Caudate nucleus (tissue), 63 donors: ENCODE measurements at places on chromosomes 1 and 21.

DNA sequence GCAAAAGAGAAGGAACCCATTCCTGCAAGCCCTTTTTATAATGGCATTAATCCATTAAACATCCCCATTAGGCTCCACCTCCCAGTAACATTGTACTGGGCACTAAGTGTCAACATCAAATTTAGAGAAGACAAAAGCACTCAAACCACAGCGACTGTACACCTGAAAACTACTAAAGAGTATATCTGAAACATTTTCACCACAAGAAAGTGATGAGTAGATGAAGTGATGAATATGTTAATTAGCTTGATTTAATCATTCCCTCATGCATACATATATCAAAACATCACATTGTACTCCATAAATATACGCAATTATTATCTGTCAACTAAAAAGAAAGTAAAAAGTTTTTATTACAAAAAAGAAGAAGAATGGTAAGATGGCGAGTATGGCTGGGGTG, 26.4 kb downstream of the ACP6 start:
- DNase-seq = no peak

DNA sequence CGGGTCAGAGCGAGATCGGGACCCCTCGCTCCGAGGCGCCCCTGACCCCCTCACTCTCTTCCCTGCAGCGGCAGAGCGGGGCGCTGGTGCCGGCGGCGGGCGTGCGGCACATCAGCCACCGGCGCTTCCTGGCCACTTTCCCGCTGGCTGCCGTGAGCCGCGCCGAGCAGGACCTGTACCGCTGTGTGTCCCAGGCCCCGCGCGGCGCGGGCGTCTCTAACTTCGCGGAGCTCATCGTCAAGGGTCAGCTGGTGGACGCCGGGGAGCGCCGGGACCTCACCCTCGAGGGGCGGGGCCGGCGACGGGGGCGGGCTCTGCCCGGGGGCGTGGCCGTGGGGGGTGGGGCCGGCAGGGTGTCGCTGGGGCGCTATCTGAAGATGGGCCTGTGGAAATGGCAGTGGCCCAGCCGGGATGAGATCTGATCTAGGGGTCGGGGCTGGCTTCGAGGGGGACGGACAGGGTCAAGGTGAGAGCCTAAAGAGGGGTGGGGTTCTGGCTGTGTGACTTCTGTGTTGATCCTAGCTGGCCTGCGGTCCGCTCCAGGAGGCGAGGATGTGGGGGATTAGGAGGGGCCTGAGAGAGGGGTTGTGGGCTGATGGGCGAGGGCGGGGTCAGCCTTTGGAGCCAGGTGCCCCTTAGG, 23.6 kb downstream of the PTPRU start:
- DNase-seq = no peak

DNA sequence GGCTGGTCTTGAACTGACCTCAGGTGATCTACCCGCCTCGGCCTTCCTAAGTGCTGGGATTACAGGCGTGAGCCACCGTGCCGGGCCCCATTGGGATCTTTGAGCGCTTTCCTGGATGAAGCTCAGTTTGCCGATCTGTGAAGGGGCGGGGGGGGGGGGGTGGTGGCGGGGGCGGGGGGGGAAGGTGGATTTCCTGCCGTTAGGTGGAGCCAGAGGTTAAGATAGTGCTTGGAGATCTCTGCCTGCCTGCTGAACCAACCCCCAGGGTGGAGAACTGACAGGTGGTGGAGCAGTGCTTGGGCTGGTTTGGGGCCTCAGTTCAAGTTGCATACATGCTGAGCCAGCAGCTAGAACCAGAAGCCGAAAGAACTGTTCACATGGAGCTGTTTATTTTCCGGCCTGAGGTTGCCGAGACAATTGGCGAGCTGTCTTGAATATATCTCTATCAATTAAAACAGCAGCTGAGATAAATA, 1.7 kb downstream of the TMCC2 start:
- DNase-seq = peak; percentile 67

DNA sequence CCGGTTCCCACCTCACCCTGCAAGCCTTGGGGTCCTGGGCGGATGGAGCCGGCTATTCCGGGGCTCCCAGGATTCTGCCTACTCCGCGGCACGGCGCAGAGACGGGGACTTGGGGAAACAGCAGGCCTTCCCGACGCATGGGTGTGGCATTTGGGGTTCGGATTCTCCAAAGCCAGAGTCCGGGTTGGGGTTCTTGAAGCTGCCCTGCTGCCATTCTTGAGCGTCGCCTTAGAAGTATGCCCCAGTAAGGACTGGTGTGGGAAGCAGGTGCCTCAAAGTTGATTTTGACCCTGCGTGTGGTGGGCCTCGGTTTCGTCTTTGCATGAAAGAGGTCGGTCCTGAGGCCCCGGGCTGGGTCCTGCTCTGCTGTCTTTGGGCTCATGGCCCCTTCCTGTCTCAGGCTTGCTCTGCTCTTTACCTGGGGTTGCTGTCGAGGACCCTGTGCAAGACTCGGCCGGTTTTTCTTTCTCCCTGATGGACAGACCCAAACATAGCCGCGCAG, 696 bp downstream of the GUK1 start:
- no peak for DNase-seq

DNA sequence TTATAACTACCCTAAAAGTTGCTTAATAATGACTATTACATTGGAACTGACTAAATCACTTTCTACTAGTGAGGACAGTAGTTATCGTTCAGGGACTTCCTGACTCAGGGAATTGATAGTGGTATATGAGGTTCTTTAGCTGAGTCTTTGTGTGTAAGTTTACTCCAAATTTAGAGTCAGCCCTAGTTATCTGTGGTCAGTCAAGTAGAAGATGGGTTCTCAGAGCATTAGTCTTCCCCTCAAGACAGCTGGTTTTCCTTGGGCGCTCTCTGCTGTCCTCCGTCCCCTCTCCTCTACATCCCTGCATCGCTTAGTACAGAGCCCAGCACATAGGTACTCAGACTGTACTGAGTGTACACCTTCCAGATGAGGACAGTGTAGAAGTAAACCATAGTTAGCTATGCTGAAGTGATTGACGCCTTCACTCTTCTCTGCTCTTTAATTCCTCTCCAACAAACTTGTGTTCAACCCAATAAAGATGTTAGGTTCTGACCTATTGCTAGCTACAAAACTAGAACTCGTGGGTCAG, 116.5 kb downstream of the C1orf21 start:
- no peak for DNase-seq

- DNase-seq = no peak
These were observed 110.3 kb downstream of the MRPL39 start for GRCh38 chr21:25496825-25497482.

DNA sequence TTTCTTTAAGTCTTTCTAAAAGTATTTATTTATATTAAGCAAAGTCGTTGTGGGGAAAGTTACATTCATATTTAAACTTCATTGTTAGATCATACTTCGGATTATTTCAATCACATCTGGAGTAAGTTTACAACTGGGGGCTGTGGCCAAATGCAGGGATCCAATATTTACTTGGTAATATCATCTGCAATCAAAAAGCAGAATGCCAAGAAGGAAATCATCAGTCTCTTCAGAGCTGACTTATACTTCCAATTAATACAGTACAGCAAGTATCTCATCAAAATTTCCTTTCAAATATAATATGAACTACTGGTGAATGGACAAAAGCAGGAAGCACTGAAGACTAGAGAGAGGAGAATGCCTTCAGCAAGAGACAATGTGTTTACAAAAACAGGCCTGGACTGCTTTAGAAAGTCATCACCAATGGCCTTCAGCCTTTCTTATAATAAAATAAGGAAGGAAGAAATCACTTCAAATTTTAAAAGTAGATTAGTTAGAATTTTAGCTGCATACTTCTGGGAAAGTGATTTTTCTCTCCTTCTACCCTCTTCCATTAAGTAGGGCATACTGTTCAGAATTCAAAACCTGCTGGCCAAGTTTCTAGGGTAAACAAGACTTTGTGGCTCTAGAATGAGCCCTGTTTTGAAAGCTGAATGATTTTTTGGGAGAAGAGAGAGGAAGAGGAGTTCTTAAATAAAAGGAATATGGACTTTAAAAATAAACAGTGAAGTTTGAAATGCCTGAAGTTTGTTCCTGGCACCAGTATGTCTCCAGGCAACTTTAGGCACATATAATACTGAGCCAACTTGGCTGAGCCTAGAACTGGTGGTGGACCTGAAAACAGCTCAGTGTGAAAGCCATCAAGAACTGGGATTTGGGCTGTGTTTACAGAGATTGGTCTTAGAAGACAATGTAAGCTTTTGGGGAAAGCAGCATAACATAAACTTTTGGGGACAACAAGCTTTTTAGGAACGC, 22.2 kb upstream of the MYOC start:
- no peak for DNase-seq

GRCh38 chr21:21666689-21667088, 668.5 kb downstream of the NCAM2 start:
- DNase-seq = no peak

DNA sequence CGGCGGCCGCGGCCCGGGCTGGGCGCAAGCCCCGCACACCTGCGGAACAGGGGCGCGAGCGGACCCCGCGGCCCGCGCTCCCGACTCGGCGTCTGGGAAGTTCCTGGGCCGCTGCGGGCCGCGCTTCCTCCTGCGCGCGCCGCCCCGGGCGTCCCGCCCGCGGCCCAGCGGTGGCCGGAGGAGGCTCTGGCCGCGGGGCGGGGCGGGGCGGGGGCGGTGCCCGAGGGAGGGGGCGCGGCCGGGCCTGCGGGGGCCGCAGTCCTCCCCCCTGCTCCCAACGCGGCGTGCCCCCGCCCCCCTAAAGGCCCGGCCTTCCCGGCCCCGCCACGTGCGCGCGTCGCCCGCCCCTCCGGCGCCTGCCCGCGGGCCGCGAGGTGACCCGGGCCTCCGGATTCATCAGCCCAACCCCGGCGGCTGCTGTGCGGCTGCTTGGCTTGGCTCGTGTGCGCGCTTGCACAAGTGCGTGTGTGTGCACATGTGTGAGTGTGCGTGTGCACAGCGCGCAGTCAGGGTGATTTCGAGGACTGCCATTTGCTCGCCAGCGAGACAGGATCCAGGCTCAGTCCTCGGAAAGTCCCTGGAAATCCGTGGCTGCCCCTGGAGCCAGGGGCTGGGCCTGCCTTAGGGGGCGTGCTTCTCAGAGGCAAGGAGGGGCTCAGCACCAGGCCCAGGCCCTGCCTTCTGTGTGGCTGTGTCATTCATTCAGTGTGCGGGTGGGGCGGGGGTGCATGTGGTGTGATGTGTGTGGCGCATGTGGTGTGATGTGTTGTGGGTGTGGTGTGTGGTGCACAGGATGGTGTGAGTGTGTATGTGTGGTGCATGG, at the start of gene C2CD2:
Gene C2CD2 (minus strand): TSS at position 188 of the 823 bp plus-strand sequence. CDS start 370 bp downstream, outside the sequence.
- DNase-seq = peak; percentile 26

DNA sequence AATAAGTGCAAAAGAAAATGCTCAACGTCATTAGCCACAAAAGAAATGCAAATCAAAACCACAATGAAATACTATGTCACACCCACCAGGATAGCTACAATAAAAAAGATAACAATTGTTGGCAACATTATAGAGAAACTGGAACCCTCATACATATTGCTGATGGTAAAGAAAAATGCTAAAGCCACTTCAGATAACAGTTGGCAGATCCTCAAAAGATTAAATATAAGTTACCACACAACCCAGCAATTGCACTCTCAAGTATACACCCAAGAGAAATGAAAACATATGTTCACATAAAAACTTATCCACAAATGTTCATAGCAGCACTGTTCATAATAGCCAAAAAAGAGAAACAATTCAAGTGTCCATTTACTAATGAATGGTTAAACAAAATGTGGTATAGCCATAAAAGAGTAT, 20.7 kb downstream of the TRIM33 start:
- DNase-seq = no peak

DNA sequence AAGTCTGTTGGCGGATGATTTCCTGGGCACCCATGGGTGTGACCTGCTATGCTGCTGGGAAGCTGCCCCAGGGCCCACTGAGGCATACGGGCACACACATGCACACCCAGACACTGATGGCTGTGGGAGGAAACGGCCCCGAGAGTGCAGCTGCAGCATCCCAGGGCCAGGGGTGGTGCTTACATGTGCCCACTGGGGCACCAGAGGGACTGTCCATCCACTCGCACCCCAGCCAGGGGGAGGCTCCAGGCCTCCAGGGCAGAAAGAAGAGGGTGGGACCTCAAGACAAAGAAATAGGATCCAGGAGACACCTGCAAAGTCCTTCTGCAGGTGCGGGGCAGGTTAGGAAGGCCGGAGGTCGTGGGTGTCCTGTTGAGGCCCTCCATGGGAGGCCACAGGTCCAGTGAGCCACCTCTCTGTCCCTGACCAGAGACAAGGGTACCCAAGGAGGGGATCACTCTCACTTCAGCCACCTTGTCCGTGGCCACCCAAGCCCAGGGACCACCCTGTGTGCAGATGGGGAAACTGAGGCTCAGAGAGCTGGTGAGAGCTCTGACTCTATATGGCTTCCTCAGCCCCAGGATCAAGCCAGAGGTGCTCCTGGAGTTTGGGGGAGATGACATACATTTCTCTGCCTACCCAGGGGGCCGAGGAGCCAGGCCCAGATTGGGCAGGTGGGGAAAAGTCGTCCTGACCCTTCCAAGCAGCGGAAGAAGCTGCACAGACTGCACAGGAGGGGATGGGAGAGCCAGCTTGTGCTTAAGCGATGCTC, 57.1 kb downstream of the WNT9A start:
- no peak for DNase-seq

- no peak for DNase-seq
These were observed 2.5 kb upstream of the SFT2D2 start for GRCh38 chr1:168223261-168223660.

- no peak for DNase-seq
These were observed 235.3 kb downstream of the PRDM2 start for GRCh38 chr1:13935336-13935735.

- no peak for DNase-seq
These were observed 93.9 kb upstream of the ADGRL4 start for GRCh38 chr1:79100385-79100784.

GRCh38 chr1:61851849-61852669, 109.8 kb downstream of the PATJ start:
- DNase-seq = no peak

DNA sequence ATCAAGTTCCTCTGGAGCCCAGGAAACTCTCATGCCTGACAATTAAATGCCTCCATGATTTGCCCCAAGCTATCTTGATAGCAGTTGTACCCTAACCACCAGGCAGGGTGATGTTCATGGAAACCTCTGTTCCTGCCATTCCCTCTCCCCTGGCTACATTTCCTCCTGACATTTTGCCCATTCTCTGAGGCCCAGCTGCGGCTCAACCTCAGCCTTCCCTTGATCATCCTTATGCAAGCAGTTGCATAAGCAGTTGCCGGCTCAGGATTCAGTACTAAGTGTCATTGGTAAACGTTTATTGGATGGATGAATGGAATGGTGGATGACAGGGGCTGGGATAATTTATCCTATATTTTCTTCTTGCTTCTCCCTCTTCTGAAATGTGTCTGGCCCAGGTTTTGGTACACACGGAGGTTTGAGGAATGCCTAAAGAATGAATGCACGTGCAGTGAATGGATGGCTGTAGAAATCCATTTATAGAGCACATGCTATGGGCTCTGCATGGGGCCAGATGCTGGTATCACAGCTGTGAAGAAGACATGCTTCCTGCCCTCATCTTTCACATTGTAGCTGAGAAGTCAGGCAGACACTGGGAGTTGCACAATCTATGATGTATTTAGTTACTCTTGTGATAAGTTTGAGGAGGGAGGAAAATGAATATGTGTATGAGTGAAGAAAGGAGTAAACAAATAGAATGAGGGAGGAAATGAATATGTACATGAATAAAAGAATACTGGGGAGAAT, 261.8 kb downstream of the FOXD2 start:
- DNase-seq = no peak
